Activated T-cell treated with anti-CD3 and anti-CD28 coated beads for 1 hour (primary cell): ENCODE measurements at places on chromosomes 2 and 18.
A peak's percentile ranks its signal among the peaks of the same experiment; 100 is the strongest.

DNA sequence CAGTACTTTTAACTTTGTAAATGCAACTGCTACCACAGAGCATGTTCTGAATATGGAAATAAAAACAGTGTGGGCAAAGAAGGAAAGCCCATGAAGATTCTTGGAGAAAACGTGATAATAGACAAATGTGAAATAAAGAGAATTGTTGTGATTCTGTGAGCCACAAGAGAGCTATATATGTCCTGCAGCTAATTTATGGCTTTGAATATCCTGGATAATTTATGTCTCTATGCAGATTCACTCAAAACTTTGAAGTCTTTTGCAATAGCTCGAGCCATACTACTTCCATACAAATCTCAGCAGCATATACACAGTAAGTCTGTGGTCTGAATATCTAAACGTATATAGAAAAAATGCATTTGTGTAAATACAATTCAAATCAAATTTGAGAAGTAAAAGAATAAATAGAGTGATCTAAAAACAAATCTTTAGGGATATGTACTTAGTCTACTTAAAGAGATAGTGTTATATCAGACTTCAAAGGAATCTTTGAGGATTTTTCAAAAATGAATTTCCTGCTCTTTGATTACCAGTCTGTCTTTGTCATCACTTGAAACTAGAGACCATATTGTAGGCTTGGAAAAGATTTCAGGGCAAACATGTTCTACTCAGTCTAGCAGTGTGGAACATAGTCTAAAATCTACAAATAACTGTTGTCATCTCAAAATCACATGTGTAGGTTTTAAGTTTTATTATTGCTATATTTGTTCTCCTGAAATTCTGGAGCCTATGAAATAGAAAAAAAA, 107.1 kb downstream of the CSRNP3 start:
- DNase-seq = no peak

DNA sequence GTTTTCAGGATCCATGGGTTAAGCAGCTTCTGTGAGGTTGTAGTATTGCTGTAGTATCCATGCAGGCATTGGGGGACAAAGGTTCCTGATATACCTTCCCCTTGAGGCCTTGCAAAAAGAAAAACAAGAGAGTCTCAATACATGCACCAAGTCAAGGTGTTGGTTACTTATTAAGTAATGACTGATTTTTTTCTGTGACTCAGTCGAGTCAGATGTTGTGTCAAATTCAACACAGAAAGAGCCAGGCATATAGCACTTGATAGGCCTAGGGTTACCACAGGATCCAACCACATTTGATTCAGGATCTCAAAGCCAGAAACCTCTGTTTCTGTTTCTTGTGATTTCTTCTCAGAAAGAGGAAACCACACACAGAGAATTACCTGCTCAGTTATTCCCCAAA, 24.9 kb upstream of the CD8A start:
- no peak for DNase-seq

DNA sequence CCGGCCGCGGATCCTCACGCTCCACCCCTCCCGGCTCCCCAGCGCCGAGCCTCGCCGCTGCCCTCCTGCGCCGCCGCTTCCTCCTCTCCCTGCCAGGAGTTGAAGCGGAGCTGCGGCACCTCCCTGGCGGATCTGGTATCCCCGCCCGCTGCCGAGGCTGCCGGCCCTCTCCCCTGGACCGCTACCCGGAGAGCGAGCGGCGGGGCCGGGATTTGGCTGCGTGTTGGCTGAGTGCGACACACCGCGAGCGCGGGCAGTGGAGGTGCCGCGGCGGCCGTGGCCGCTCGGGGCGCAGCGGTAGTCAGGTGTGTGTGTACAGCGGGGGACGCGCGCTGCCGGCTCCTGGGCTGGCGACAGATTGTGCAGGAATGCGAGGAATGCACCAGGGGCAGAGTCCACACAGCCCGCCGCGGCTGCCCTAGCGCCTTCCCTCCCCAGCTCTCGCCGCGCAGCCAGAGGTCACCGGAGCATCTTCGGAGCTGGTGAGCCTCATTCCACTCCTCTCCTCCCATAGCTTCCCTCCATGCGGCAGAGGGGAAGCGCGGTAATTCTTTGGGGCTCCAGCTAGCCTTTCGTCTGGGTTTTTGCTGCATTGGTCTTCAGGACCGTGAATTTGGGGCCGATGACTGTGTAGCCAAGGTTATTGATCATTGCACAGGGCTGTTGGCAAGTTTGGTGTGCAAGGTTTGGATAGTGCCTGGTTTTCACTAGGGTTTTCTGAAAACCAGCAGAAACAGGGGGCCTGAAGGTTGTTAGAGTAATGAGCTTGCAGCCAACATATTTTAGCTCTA, 1.3 kb downstream of the PKP4 start:
- peak; percentile 46 for DNase-seq

GRCh38 chr18:73503326-73503725, 635.5 kb upstream of the NETO1 start:
- no peak for DNase-seq

- no peak for DNase-seq
These were observed 101.8 kb upstream of the NFU1 start for GRCh38 chr2:69538872-69539548.

GRCh38 chr18:26621161-26622026, 73.0 kb upstream of the KCTD1 start:
- no peak for DNase-seq

- no peak for DNase-seq
These were observed 108.7 kb downstream of the MAP3K20 start for GRCh38 chr2:173184031-173185004.

DNA sequence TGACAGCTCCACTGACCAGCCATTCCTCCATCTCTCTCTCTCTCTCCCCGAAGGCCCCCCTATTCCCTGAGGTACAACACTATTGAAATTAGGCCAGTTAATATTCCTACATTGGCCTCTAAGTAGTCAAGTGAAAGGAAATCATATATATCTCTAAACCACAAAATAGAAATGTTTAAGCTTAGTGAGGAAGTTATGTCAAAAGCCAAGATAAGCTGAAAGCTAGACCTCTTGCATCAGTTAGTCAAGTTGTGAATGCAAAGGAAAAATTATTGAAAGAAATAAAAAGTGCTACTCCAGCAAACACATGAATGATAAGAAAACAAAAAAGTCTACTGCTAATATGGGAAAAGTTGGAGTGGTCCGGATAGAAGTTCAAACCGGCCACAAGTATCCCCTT, 301.3 kb upstream of the RBMS1 start:
- no peak for DNase-seq

DNA sequence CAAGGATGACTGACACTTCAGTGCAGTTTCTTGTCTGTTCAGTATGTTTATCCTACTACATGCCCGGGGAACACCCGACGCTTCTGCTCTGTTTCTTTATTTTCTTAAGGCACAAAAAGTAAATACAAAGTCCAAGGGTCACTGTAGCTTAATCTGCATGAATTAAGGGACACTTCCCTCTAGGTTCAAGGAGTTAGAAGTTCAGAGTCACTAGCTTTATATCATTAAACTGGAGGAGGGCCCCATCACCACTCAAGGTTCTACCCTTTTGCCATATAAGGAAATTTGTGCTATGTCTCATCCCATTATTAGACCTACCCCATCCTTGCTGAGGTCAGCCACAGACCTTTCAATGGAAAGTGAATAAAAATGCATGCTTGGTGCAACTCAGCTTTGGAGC, 27.6 kb upstream of the RMDN2 start:
- no peak for DNase-seq

- no peak for DNase-seq
These were observed 3.6 kb upstream of the DGKD start for GRCh38 chr2:233350708-233351107.

GRCh38 chr2:181258720-181259119, 198.5 kb upstream of the ITGA4 start:
- no peak for DNase-seq

DNA sequence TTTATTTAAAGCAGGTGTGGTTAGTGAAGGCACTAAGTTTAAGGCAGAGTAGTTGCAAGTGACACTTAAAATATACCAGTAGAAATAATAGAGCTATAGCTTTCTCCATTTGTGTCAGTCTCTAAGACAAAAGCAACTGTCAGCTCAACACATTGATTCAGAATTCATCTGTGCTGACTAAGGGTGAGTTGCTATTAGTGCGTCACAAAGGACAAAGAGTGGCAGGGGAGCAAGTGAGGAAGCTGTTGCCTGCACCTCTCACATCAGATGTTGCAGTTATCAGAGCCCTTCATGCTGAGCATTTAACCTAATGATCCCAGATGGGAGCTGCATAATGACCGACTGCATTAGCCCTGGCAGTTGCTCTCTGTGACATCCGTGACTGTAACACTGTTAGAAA, 138.6 kb downstream of the DTNA start:
- no peak for DNase-seq

- no peak for DNase-seq
These were observed 9.9 kb downstream of the EPAS1 start for GRCh38 chr2:46306988-46307655.

- DNase-seq = no peak
These were observed 86.7 kb downstream of the C18orf54 start for GRCh38 chr18:54444319-54444914.

DNA sequence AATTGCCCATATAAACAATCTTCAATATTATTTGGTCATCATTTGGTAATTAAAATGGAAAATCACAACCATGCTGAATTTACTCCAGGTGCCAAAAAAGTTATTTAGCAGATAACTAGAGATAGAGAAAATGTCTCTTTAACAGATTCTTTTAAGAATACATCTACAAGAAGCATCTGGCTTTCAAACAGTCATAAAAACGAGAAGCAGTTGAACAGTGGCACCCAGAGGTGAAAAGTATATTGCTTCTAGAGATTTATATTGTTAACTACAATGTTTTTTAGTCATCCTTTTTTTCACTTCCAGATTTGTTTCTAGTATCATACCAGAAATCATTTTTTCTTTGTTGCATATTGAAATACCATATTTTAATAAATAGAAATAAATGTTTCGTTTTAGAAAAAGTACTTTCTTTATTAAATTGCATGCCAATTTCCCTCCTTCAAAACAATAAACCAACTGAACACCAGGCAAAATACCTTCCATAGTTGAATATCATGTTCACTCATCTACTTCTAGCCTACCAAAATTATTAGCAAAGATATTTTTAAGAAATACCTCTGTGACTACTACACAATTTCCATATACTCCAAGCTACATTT, 65.4 kb upstream of the HNRNPA3 start:
- no peak for DNase-seq

- DNase-seq = peak; percentile 41
These were observed 762 bp upstream of the GAD1 start for GRCh38 chr2:170815746-170816503.

GRCh38 chr2:233346376-233346775, 7.9 kb upstream of the DGKD start:
- DNase-seq = no peak

DNA sequence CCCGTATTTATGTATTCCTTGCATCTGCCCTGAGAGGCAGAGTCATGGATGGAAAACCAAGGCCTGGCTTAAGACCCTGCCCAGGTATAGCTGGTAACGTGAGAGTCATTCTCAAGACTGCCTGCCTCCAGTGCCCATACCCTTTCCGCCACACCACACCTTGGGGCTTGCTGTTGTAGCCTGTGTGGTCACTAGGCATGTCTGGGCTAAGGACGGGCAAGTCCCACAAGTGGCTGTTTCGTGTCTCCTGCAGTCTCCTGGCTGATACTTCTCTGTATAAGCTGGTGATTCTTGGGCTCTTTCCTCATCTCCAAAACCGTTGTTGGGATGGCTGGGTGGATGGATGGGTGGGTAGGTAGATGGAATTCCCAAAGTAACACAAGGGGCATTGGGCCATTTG, 269.8 kb downstream of the KLHL29 start:
- DNase-seq = no peak

DNA sequence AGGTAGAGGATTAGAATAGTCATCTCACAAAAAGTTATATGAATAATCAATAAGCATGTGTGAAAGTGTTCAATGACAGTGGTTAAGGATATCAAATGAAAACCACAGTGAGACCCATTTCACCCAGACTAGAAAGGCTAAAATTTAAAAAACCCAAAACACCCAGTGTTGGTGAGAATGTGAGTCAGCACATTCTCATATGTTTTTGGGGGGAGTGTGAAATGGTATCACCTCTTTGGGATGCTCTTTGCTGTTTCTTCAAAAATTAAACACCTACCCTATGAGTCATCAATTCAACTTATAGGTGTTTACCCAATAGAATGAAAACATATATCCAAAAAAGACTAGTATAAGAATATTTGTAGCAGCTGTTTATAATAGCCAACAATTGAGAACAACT, 69.8 kb downstream of the MAP3K20 start:
- DNase-seq = no peak

GRCh38 chr2:54722641-54723040, 821 bp upstream of the EML6 start:
- no peak for DNase-seq

DNA sequence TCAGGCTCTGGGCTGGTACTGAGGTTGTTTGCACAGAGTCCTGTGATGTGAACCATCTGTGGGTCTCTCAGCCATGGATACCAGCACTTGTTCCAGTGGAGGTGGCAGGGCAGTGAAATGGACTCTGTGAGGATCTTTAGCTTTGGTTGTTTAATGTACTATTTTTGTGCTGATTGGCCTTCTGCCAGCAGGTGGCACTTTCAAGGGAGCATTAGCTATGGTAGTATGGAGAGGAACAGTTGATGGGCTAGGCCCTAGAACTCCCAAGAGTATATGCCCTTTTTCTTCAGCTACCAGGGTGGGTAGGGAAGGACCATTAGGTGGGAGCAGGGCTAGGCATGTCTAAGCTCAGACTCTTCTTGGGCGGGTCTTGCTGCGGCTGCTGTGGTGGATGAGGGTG, 257.0 kb upstream of the GYPC start:
- no peak for DNase-seq

GRCh38 chr2:233532971-233533370, 33.6 kb downstream of the USP40 start:
- no peak for DNase-seq

DNA sequence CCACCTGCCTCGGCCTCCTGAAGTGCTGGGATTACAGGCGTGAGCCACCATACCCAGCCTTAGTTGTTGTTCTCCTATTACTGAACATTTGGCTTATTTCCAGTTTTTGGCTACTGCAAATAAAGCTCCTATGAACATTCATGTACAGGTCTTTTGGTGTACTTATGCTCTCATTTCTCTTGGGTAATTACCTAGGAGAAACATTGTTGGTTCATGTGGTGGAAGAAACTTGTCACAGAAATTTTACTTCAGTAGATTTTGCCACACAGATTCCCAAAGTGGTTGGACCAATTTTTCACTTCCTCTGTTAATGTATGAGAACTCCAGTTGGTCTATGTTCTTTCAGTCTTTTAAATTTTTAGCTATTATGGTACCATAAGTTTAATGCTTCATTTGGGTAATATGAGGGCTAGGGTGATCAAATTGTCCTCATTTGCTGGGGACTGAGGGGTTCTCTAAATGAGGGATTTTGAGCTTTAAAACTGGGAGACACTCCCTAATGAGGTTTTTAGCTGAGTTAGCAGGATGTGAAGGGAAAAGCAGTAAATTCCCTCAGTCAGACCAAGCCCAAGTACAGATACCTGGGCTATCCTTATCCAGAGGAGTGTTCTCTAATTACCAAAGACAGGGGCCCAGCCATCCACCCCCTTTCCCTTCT, 33.9 kb downstream of the MTA3 start:
- DNase-seq = no peak

GRCh38 chr2:634041-634440, 43.2 kb downstream of the TMEM18 start:
- DNase-seq = no peak
